Iris pigment epithelial cell (primary cell): ENCODE measurements at places on chromosomes 7 and 10.

DNA sequence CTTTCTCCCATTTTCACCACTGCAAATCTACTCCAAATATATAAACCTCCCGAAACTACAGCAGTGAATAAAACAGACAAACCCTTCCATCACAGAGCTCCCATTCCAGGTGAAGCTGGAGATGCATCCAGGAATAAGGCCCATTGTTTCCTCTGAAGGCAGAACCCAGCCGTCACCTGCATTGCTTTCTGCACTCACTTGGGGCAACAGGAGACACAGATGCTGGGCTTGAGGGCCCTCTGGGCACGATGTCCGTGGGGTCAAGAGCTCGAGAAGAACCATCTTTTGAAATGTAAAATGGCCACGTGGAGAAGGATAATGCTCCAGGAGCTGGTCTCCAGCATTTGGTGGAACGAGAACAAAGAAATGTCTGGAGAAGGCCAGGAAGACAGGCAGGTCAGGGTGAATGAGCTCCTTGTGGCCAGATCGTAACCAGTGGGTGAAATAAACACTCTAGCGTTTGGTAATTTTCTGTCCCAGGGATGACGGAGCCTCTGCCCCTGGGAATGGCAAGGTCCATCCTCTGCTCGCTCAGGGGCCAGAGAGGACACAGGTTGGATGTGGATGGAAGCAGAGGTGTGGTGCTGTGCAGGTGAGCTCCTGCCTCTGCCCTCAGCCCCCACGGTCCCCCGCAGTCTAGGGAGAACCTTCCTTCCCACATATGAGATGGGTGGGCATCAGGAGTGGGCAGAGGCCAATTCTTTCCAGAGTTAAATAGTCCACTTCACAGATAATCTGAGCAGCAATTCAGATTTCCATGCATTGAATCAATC, 556.1 kb downstream of the DNAJB6 start:
- no peak for DNase-seq

DNA sequence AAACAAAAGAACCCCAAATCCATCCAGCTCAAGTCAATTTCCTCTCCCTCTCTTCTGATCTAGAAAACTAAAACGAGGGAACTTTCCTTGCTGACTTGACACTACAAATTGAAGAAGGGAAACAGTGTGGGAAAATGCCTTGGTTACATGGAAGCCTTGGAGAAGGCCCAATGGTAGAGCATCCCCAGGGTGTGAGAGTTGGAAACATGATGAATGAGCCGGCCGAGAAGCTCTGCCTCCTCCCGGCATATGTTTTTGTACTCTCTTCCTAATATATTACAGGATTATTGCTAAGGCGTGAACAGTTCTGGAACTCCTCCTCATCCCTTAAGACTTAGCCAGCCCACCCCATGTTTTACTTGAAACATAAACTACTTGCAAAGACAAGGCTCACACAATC, 618.2 kb upstream of the MGMT start:
- DNase-seq: no peak

DNA sequence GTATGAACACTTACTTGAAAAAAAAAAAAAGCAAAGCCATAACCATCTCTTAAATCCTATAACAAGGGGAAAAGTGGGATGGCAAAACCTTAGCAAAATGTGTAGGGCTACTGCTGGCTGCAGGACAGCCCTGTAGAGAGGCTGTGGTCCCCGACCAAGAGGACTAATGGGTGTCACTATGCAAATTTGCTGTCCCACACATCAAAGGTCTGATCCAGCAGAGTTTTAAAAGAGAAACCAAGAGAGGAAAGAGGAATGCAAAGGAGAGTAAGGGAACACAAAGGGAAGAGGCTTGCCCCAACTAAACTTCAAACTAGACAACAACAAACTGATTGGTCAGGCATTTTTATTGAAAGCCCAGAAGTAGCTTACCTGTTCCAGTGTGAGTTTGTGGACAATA, 3.1 kb upstream of the ZNRF2 start:
- DNase-seq: no peak

DNA sequence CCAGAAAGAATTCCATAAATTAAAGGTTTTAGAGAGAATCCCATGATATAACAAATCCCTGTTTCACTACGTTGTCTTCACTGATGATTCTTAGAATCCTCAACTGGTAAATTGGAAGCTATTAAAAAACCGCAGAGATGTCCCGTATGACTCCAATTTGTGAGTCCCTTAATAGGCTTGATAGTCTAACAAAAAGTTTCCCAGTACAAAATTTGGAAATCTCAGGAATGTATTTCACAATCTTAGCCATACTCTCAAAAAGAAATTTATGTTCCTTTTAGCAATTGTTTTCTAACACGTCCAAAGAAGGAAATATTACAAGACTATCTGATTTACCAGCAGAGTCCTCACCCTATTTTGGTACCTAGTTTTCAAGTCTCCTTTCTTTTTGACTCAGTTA, 2.5 kb downstream of the TES start:
- DNase-seq: peak; percentile 59

- DNase-seq: no peak
These were observed 119.7 kb upstream of the SEMA3A start for GRCh38 chr7:84314263-84314662.

GRCh38 chr10:104638861-104639589, 2.1 kb upstream of the SORCS3 start:
- DNase-seq: no peak

DNA sequence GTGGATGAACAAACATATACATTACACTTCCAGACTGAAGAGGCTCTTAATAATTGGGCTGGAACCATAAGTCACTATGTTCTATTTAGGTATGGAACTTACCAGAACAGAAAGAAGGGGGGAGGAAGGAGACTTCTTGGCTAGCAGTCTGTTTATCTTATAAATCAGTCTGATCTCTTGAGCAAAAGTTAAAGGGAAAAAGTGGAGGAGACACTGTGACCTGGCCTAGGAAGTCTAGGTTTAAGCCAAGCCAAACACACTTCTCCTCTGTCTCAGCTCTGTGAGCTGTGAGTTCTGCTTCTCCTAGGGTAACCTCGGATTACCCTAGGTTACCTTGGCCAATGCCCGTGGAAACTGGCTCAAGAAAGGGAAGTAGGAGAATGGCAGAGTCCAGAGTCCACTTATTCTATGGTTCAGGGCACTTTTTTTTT, 95.2 kb downstream of the PFKFB3 start:
- DNase-seq: peak; percentile 52

DNA sequence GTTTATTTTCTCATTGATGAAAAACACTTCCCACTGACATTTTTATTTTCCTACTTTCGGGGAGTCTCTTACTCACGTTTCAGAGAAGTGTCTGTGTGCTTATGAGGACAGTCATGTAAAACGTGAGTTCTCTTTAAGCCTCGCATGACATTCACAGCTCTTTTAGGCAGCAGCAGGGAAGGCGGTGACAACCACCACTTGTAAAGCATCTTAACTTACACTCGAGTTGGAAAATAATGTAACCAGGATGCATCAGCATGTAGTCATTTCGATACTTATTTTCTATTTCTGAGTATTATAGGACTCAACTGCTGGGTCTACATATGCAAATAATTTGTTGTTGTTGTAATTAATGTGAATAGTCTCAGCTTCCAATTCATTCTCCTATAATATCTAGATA, 153.6 kb downstream of the SEMA3D start:
- DNase-seq: no peak

GRCh38 chr10:80518807-80519360, 18.8 kb upstream of the SH2D4B start:
- DNase-seq: no peak

DNA sequence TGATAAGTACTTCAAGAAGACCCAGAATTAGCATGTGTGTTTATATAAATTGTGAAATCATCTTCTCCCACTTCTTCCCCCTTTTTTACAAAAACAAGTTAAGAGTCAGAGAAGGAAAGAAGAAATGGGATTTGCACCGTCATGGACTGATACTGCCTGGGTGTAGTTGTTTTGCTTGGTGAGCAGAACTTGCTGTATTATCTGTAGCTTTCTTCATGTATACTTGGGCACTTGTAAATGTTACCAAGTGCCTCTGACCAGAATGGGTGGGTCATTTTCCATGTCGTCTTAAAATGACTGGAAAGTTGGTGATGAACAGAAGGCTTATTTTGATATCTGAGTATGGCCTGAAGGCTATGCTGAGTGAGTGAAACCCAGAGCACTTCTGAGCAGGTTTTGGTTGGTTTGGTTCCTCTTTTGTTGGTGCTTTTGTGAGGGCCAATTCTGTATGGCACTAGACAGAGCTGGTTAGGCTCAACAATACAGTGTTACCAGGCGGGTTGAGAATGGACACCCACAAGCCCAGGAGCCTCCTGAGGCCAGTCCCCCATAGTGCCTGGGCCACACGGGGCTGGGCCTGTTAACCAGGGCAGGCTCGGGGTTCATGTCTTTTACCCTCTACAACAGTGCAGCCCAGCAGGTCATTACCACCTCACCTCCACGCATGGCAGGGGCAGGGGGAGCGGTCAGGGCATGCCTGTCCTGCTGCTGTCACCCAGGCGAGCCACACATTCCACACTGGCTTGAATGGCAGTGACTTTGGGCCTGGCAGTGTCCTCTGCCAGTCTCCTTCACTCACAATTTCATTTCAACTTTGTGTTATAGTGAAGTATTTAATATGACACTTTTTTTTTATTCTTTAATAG, 115.1 kb downstream of the CCNY start:
- DNase-seq: peak; percentile 58

GRCh38 chr7:87497482-87497881, 22.0 kb upstream of the ABCB4 start:
- no peak for DNase-seq

- DNase-seq: peak; percentile 23
These were observed 152.4 kb upstream of the ADO start for GRCh38 chr10:62652114-62652513.

GRCh38 chr7:105213611-105214010, 175.1 kb downstream of the SRPK2 start:
- DNase-seq: no peak

GRCh38 chr10:98367604-98368451, 47.2 kb downstream of the PYROXD2 start:
- DNase-seq: no peak
